Pancreas (tissue), 10 donors: ENCODE measurements at places on chromosomes 2 and 18. TPM values are rescaled to one million over a fixed set of nuclear protein-coding genes. Genes with fewer than 3 reads are reported as not detected.

MSH6 gene
- 15.2 TPM for total RNA-seq

CPS1 gene
- 0.23 TPM for total RNA-seq

CRYBA2 gene
- total RNA-seq = 5.9 TPM

CNGA3 gene
- total RNA-seq = 0.09 TPM

C1GALT1C1L gene
- total RNA-seq = 0.28 TPM

PDCD1 gene
- total RNA-seq = 0.18 TPM

ADAM23 gene
- 0.23 TPM for total RNA-seq

DNA sequence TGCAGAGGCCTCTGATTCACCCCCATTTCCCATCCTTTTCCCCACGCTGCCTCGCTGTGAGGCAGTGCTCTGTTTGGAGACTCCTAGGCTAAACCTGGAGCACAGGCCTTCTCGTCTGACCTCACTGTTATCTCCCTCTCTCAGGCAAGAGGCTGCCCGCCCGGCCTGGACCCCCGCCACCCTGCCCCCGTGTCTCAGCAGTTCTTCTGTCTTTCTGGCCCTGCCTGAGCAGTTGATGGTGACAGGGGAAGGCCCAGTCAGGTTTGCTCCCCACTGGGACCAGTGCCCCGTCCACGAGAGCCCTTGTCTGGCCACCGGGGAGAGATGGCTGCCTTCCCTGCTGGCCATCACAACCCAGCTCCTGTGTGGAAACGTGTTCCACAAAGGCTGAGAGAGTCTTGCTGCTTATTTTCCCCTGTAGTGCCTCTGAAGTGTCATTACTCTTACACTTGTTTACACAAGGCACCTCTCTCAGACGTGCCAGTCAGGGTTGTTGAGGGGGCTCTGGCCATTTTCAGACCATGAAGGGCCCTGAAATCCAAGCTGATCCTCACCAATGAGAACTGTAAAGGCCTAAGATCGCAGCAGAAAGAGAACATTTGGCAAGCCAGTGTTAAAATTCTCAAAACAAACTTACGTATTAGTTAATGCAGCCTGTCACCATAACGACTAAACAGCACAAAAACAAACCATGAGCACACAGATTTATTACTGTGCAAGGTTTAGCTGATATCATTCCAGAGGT, 210.9 kb downstream of the NDUFA10 start:
- no peaks in the 10 kb centered on the region for H3K36me3 ChIP-seq
- H3K4me3 ChIP-seq = no peak overlapping the region
- no peak for DNase-seq
- H3K27me3 ChIP-seq = no peaks in the 10 kb centered on the region
- no peaks in the 10 kb centered on the region for H3K4me1 ChIP-seq

GRCh38 chr2:143907801-143908200, 612.1 kb downstream of the ZEB2 start:
- H3K4me1 ChIP-seq = no peaks in the 10 kb centered on the region
- no peak overlapping the region for H3K27ac ChIP-seq
- no peaks in the 10 kb centered on the region for H3K36me3 ChIP-seq
- H3K4me3 ChIP-seq = no peak overlapping the region
- DNase-seq = no peak

- H3K4me1 ChIP-seq = no peaks in the 10 kb centered on the region
- no peaks in the 10 kb centered on the region for H3K27me3 ChIP-seq
- no peak overlapping the region for H3K27ac ChIP-seq
Measured at GRCh38 chr2:85308896-85309555, 18.8 kb downstream of the TGOLN2 start.

DNA sequence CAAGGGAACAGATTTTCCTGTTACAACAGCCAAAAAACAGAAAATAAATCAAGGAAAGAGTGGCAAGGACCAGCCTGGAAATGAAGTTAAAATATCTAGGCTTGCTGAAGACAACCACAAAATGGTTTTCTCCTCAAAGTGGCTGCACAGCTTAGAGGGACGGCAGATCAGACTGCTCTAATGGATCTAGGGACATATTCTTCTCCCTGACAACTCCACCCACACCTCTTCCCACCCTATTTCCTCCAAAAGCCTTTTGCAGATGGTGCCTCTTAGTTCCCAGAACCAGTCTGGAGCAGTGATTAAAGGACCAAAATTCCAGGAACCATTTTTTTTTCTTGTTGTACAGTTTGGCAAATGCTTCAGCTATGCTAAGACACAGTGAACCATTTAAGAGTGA, 220.2 kb upstream of the SIX2 start:
- no peak for DNase-seq
- H3K27ac ChIP-seq = no peak overlapping the region
- H3K36me3 ChIP-seq = no peaks in the 10 kb centered on the region
- no peaks in the 10 kb centered on the region for H3K4me1 ChIP-seq
- H3K4me3 ChIP-seq = no peak overlapping the region
- no peaks in the 10 kb centered on the region for H3K27me3 ChIP-seq

GRCh38 chr2:105538840-105539239, 140.0 kb upstream of the FHL2 start:
- DNase-seq = no peak
- no peaks in the 10 kb centered on the region for H3K36me3 ChIP-seq
- H3K27ac ChIP-seq = no peak overlapping the region
- H3K4me3 ChIP-seq = no peak overlapping the region
- no peaks in the 10 kb centered on the region for H3K4me1 ChIP-seq
- no peaks in the 10 kb centered on the region for H3K27me3 ChIP-seq

GRCh38 chr2:240132651-240132980, 3.5 kb downstream of the COPS9 start:
- H3K4me3 ChIP-seq = no peak overlapping the region
- DNase-seq = no peak
- H3K27me3 ChIP-seq = no peaks in the 10 kb centered on the region
- H3K36me3 ChIP-seq = peaks cover 8% of the 10 kb centered on the region
- H3K27ac ChIP-seq = no peak overlapping the region
